ENCODE measurements at places on chromosomes 12 and 14.

DNA sequence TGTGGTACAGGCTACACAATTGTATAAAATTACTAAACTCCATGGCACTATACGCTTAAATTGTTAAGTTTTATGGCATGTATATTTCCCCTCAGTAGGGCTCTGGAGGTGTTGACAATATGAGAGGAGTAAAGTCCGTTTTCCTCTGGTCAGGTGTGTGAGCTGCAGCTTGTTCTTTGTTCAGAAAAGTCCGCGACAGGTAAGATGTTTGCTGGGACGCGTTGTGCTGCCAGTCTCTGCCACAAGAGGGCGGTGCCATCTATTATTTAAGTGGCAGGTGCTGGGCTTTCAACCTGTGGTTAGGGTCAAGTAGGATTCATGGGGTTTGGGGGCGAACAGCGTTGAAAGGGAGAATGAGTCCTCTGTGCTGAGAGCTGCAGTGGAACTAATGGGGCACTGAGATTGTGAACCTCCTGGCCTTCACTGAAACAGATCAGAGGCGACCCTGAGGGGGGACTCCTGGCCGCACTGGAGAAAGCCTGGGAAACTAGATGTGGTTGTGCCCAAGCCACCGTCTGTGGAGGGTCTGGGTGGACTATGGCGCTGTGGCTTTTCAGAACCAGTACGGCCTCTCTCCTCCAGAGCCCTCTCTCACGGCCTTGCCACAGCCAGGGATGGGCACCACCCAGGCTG is 179.0 kb downstream of the SLC15A4 start:
- DNase-seq: no peak

DNA sequence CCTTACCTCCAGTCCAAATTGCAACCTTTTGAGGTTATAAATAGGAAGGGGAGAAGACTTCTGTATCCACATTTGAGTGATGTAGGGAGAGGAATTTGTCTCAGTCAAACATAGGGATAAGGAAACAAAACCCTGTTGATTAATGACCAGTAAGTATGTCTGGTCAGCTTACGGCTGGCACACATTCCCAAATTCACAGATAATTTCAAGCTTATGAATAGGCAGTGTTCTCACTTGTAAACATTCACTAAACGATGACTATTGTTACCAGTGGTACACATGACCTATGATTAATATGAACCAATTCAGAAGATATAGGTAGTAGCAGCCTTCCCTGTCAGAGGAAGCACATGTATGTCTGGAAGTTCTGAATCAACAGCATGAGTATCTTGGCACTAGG is 33.0 kb upstream of the SLC5A8 start:
- DNase-seq: no peak

- DNase-seq: no peak
Observed at GRCh38 chr14:68934066-68934465, 45.0 kb downstream of the ACTN1 start.

DNA sequence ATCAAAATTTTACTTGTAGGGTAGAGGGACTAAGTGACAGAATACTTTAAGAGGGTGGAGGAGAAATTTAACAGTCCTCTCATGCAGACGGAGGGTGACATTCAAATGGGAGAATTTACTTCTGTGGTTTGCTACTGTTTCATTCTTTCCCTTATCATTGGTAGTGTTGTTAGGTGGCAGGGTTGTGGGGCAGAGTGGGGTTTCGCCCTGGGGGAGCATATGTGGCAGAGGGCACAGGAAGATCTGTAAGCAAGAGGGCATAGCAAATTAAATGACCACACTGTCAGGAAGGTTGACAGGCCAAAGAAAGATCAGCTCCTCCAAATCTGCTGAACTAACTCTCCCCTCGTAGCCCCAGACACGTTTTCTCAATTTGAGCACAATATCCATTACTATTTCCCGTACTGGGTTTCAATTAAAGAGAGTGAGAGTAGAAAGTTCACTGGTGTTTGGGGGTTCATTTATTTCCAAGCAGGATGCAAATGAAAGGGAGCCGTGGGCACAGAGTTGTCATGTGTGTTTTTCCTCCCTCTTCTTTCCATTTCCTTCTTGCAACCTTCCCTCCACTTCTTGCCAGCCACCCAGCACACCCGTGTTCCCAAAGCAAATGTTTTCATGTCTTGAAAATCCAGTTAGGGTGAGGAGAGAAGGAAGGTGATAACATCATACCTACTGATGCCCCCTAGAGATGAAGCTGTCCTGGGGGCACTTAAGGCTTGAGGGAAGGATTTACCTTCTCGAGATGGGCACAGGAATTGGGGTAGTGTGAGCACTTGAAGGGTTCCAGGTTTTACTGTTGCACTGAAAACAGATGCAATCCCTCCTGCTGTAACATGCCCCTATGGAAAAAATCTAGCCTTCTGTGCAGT is 6.5 kb upstream of the TBX3 start:
- DNase-seq: no peak

DNA sequence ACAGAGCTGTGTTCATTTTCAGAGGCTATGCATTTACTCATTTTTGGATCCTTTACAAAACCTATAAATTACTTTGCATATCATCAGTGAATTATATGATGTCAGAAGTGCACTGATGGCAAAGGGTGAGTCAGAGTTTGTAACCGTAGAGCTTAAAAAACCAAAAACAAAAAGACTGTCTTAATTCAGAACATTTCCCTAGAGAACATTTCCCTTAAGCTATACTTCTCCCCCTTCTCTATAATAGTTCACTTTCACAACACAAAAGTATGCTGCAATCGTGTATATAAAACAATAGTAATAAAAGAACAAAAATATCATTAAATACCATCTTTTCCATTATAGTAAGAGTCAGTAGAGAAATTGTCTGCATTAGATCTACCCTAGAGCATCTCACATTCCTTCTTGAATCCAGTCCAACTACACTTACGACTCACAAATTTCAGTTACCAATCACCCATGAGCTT is 934.9 kb downstream of the LRFN5 start:
- DNase-seq: no peak

- no peak for DNase-seq
Observed at GRCh38 chr12:6970096-6970527, 352 bp downstream of the PHB2 start.

GRCh38 chr14:72619881-72620280 is 274.0 kb downstream of the DPF3 start:
- DNase-seq: no peak

- DNase-seq: no peak
Observed at GRCh38 chr12:21634245-21634644, 23.4 kb downstream of the LDHB start.

DNA sequence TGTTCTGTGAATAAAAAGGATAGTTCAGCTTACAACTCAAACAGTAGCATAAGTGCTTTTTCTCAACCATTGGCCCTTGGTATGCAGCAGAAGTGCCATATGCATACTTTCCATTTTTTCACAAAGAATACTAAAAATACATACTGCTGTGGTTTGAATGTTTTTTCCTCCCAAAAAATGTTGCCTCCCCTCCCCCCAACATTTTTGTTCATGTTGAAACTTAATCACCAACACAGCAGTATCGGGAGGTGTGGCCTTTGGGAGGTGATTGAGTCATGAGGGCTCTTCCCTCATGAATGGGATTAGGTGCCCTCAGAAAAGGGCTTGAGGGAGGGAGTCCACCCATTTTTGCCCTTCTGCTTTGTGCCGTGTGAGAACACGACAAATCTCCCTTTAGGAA is 198.6 kb downstream of the ESR2 start:
- DNase-seq: no peak

GRCh38 chr12:131116468-131117117 is 162.9 kb downstream of the ADGRD1 start:
- DNase-seq: no peak

DNA sequence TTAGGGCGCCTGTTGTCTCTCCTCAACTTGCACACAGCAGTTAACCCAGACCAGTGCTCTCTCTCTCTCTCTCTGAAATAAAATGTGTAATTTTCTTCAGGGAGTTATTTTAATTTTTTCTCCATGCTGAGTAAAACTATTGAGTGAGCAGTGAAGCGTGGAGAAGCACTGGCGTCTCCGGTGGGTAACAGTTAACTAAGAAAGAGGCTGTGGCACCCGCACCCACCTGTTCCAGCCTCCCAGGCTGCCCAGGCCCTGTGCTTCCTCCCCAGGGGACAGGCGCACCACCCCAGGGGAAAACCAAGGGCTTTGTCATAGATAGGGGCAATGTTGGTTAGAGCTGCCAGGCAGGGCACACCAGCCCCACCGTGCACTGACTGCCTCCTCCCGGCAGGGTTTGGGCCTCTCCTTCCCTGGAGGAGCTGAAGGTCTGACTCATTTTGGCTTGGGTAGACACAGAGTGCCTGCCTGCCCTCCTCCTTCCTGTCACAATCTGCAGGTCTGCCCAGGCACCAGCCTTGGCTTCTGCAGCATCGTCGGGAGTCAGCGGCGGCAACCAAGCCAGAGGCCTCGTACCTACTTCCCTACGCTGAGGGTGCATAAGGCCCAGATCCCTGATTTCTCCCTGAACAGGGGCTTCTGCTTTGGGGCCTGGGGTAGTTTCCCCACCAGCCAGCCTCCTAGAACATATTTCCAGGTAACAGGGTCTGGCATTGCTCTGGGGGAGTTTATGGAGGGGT is 3.9 kb downstream of the HOXC5 start:
- DNase-seq: no peak

- no peak for DNase-seq
Observed at GRCh38 chr12:105613887-105614286, 283.4 kb downstream of the C12orf75 start.

DNA sequence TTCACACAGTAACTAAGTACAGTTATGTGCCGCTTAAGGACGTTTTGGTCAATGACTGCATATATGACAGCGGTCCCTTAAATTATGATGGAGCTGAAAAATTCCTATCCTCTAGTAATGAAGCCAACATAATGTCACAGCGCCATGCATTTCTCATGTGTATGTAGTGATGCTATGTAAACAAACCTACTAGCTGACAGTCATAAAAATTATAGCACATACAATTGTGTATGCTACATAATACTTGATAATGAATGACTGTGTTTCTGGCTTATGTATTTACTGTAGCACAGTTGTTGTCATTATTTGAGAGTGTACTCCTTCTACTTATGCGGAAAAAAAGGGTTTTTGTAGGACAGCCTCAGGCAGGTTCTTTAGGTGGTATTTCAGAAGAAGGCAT is 99.7 kb downstream of the DACT1 start:
- DNase-seq: no peak

- DNase-seq: no peak
Observed at GRCh38 chr12:49582850-49583249, 14.9 kb upstream of the MCRS1 start.

GRCh38 chr12:18549598-18549997 is 188.2 kb downstream of the PLCZ1 start:
- no peak for DNase-seq

GRCh38 chr12:90338365-90338764 is 616.6 kb downstream of the CCER1 start:
- DNase-seq: no peak

DNA sequence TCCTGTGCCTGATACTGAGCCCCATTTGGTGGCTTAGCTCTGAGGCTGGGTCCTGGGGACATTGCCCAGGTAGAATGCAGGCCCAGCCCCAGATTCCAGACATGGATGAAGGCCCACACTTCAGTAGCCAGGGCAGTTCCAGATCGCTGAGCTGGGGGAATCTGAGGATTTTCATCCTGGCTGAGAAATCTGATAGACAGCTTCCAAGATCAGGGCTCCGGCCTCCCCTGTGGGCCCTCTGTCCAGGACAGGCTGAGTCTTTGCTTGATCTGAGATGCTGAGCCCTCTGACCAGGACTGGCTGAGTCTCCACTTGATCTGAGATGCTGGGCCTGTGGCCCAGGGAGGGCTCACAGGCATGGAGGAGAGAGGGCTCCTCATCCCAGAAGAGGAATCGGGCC is 3.3 kb upstream of the RASAL1 start:
- no peak for DNase-seq

DNA sequence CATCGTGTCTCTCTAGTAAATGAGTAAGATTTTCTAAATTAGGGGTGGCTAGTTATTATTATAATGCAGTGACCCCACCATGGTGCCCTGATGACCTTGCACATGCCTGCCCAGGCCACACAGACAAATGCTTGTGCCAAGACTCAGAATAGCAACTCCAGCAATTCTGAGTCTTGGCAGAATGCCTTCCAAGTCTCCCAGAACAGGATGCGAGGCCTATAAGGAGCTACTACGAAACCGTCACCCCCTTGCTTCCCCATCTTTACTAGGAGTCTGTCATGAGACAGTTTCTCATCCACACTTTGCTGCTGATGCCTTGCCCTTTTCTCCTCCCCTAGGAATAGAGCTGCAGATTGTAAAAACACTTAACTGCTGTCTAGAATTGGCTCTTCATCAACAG is 559.9 kb downstream of the TRHDE start:
- DNase-seq: no peak

GRCh38 chr14:70754991-70755390 is 54.3 kb downstream of the MAP3K9 start:
- DNase-seq: no peak

GRCh38 chr12:5003025-5003666 is 40.5 kb upstream of the KCNA5 start:
- DNase-seq: no peak

DNA sequence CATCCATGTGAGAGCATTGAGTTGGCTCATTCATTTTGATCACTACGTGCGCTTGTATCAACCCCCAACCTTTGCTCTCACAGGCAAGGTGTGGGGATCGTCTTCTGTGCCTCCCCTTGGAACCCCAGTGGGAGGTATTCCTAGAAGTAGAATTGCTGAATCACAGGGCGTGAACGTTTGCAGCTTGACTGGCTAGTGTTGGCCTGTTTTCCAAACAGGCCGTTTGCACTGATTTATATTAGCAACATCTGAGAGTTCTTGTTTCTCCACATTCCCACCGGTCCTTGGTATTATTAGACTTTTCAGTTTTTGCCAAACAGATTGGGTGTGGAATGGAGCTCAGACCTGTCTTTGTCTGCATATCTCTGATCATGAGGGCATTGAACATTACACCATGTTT is 288.6 kb upstream of the PWP1 start:
- no peak for DNase-seq

DNA sequence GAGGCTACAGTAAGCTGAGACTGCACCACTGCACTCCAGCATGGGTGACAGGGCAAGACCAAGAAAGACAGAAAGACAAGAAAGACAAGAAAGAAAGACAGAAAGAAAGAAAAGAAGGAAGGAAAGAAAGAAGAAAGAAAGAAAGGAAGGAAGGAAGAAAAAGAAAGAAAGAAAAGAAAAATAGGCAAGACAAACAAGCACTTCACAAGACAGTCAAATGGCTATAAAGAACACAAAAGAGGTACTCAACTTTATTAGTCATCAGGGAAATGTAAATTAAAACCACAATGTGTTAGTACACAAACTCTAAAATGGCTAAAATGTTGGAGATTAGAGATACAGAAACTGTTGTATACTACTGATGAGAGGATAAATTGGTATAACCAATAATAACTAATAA is 6.6 kb downstream of the ATXN3 start:
- DNase-seq: no peak
